ENCODE measurements at places on chromosomes 13 and 19.

- no peak for DNase-seq
These were observed 35.9 kb upstream of the ZNF536 start for GRCh38 chr19:30336290-30336689.

GRCh38 chr13:112161521-112162301 lies 94.8 kb downstream of the SOX1 start:
- DNase-seq = no peak

GRCh38 chr13:100800283-100800875 lies 125.8 kb upstream of the TMTC4 start:
- no peak for DNase-seq

- no peak for DNase-seq
These were observed 56.9 kb upstream of the LRCH1 start for GRCh38 chr13:46496086-46496485.

DNA sequence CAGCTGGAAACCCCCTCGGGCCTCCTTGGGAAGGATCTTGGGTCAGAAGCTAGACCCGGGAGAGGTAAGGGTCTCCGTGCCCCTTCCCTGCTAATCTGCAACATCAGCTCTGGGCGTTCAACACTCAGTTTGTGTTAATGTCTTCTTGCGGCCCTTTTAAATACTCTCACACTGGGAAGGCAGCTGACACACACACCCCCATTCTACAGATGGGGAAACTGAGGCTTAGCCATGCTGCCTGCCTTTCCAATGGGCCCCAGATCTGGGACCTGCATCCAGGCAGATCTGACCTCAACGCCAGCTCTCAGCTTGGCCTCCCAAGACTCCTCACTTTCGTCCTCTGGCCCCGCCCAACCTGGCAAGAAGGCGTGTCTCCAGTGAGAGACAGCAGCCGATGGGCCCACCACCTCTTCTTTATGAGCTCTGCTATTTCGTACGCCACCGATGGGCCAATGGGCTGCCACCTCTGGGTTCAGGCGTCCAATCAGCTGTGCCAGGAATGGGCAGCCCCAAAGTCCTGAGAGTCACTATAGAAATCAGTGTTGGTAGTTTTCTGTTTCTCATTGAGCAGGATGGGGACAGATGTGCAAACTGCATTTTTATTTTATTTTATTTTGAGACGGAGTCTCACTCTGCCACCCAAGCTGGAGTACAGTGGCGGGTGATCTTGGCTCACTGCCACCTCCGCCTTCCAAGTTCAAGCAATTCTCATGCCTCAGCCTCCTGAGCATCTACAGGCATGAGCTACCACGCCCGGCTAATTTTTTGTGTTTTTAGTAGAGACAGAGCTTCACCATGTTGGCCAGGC lies 43.8 kb downstream of the DNM2 start:
- DNase-seq = no peak

- DNase-seq = no peak
These were observed 139.6 kb downstream of the STOML3 start for GRCh38 chr13:38850868-38851626.

GRCh38 chr13:41960637-41961465 lies at the start of gene VWA8:
VWA8 (minus strand) TSS chr13:41961109; CDS start chr13:41961015, 94 bp downstream.
- peak; percentile 92 for DNase-seq

DNA sequence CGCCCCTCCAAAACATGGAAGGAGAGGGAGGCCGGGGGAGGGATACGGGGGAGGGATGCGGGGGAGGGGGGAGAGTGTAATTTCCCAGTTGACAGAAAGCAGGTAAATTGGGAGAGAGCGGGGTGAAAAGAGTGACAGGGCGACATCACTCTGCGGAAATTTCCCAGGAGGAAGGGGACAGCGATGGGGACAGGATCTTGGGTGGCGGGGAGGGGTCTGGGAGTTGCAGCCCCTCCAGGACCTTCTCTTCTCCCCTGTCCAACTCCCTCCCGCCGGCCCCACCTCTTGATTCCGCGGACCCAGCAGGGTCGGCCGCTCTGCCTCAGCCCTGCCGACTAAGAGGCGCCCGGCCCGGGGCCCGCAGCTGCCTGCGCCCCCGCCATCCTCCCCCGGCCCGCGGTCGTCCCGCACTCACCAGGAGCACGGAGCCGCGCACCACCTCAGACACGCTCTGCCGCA lies 108.0 kb upstream of the DOCK9 start:
- DNase-seq = no peak

- peak; percentile 28 for DNase-seq
These were observed 17.7 kb downstream of the NFIX start for GRCh38 chr19:13012690-13013608.

DNA sequence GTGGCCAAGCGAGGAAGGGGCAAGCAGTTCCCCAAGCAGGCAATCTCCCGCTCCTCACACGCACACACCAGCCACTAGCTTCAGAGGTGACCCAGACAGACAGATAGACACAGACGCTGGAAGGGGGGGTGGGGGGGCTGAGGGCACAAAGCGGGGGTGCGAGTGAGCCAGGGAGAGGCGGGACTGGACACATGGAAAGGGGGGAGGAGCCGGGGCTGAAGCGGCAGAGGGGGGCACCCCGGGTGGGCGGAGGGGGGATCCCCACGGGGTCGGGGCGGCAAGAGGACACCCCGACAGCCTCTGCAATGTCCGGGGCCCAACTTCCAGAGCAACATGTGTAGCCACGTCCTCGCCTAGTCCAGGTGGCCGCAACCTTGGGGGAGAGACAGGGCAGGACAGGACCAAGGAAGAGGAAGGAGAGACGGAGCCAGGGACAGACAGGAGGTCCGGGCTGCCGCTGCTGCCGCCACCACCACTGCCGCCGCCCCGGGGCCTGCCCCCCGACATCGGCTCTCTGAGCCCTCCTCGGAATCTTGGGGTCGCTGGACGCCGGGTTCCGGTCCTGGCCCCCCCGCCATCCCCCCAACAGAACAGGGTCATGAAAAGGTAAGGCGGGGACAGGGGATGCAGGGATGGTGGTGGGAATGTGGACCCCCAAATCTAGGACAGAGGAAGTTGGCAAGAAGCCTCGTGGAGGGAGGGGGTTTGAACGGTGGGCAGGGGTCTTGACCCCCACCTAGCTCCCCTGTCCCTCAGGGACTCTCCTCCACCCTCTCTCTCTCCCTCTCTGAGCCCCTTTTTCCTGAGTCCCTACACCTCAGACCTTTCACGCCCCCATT lies 1.1 kb downstream of the GRIN2D start:
- no peak for DNase-seq

DNA sequence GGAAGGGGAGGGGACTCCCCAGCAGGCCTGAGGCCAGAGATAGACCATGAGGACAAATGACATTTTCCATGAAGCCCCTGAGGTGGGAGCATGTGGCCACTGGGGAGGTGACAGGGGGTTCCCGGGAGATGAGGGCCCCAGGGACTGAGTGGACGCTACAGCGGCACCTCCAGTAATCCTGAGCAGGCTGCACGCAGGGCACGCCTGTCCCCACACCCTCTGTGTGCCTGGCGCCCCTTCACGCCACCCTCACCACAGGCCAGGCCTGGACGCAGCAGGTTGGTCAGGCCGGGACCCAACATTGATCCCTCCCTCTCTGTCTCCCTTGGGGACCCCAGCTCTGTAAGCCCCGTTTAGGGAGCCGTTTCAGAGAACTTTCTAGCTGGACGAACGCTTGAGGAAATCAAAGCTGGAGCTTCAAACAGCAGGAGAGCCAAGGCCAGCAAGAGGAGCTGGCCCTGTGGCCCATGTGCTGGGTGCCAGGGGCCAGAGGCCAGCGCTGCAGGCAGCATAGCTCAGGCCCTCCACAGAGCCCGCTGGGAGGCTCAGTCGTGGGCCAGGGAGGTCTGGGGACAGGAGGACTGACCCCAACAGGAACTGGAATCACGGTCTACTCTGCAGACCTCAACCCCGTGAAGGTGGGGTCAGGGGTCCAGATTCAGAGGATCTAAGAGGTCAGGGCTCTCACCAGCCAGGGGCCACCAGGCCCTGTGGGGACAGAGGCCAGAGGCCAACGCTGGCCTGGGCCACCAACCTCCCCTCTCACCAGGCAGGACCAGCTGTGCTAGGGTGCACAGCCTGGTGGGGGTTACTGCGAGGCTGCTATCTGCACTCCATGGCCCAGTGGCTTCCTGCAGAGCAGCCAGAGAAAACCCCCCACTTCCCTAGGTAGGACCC lies 14.6 kb downstream of the LSM4 start:
- DNase-seq = no peak

DNA sequence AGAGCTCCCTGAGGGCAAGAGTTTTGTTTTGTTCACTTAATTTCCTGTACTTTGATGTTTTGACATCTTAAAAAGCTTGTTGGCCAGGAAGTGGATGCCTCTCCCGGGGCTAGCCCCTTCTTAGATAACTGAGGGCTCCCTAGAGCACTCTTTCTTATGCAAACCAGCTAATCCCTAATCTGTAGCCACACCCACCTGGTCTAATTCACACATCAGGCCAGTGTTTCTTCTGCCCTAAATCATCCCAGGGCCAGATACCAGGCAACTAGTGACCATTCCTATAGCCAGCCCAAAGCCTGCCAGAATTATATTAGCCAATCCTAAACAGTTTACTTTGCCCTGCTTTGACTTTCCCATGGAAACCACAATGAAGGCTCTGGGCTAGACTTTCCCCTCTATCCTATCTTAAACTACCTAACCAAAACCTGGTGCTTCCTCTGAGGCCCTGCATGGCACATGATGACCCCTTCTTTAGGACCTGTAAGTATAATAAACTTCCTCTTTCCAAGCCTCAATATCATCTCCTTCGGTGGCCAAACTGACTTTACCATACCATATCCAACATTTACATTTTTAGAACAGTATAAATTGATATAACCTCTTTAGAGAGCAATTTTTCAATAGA lies 24.8 kb downstream of the WBP4 start:
- DNase-seq = no peak

GRCh38 chr19:17817668-17818363 lies 3.5 kb downstream of the INSL3 start:
- no peak for DNase-seq

DNA sequence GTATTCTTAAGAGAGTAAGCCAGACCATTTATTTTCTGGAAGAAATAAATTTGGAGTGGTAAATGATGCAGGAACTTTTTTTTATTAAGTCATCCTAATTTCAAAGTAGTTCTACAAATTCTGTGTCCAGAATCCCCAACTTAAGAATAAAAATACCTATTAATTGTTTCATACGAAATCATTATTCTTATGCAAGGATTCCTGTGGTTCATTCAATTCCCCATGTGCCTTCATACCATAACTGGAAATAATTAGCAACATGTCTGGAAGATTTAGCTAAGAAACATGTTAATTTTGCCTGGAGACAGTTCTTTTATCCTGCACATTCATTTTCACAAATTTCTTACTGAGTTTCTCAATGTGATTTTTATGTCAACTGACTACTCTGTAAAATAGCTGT lies 408.6 kb downstream of the PCDH9 start:
- DNase-seq = no peak

DNA sequence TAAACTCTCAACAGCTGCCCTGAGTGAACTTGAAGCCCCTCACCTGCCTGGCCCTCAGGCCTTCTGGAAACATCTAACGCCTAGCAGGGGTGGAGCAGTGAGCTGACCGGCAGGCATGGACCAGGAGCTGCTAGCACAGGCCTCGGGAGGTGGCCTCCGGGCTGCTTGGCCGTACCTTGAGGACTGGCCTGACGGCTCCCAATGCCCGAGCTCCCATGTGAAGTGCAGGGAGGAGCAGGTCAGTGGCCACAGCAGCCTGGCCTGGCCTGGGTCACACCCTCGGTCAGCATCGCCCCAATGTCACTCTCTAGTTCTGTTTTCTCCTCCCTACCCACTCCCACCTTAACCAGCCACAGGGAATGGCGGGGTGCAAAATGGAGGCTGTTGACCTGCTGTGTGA lies 19.0 kb downstream of the TSHZ3 start:
- no peak for DNase-seq

GRCh38 chr13:111914241-111915103 lies 152.5 kb upstream of the SOX1 start:
- DNase-seq = no peak

DNA sequence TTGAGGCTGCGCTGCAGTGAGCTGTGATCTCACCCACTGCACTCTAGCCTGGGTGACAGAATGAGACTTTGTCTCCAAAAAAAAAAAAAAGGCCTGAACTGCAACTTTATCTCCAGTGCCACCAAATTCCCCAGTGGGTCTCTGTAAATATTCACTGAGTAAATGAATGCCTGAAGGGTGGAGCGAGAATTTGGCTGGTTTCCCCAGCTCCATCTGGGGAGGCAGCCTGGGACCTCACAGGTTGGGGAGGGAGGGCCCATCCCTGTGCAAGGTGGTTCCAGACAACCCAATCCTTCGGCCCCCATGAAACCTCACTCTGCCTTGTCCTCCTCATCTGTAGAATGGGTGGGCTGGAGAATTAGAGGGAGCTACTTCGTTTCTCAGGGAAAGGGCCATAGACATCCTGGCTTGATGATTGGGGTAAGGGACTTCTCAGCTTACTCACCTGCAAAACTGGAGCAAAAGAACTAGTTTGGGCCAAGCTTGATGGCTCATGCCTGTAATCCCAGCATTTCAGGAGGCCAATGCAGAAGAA lies 4.2 kb upstream of the PKN1 start:
- DNase-seq = no peak

GRCh38 chr19:3343619-3344502 lies 22.5 kb upstream of the NFIC start:
- DNase-seq = peak; percentile 56

GRCh38 chr13:78341032-78341431 lies 262.3 kb downstream of the POU4F1 start:
- no peak for DNase-seq

- DNase-seq = no peak
These were observed 31.5 kb downstream of the ERCC5 start for GRCh38 chr13:102877303-102877702.

DNA sequence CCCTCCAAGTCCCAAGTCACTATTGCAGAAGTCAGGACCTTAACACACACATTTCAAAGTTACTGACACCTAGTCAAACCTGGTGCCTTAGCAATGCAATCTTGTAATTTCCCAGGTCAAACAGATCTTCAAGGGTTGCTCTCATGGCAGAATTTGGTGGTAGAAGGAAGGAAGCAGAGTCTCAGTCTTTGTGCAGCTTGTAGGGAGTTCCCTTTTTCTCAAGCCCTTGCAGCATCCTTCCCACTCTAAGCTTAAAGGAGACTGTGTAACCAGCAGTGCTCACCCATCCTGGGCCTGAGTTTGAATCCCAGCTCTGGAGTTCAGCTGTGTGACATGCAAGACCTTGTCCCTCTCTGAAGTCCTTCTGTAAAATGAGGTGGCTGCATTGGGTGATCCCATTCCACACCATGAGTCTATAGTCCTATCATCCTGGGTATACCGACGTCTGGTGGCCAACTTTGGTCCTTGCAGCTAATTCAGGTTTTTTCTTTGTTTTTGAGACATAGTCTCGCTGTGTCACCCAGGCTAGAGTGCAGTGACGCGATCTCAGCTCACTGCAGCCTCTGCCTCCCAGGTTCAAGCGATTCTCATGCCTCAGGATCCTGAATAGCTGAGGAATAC lies 9.8 kb downstream of the SIGLEC10 start:
- peak; percentile 32 for DNase-seq

DNA sequence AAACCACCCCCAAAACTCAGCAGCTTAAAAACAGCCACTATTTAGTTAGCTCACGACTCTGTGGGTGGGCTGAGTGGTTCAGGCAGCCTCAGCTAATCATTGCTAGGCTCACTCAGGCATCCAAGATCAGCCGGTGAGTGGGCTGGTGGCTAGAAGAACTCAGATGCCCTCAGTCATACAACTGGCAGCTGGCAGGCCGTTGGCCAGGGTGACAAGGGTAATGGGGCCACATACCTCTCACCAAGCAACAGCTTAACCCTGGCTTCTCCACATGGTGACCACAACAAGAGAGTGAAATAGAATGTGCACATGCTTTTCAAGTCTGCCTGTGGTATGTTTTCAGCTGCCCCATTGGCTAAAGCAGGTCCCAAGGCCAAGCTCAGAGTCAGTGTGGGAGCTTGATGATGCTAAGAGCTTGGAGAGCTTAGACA lies 435.4 kb upstream of the TSHZ3 start:
- no peak for DNase-seq

GRCh38 chr19:55013596-55013995 lies 24.5 kb downstream of the GP6 start:
- DNase-seq = no peak
